ENCODE measurements at places on chromosomes 11 and 22.

DNA sequence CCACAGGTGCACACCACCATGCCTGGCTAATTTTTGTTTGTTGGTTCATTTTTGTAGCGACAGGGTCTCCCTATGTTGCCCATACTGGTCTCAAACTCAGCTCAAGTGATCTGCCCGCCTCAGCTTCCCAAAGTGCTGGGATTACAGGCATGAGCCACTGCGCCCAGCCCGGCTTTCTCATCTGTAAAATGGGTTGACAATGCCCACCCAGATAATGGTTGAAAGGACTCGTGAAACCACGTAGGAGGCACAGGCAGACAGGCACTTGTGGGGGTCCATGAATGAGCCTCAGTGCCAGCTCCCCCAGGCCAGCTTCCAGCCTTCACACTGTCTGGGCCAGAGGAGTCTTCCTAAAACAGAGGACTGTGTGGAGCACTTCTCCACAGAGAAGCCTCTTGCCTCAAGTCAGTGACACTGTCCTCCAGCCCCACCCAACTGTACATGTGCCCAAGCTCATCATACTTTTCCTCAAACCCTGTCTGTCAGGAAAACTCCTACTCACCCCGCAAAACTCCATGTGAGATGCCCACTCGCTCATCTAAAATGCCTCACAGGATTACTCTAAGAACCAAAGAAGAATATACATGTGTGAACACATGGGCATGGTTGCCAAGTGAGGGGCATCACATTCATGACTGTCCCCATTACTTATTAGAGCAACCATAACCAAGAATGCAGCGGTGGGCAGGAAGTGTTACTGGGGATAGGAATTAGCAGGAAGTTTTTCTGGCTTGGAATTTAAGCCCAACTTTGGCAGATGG lies 32.1 kb upstream of the WNT7B start:
- DNase-seq: no peak

DNA sequence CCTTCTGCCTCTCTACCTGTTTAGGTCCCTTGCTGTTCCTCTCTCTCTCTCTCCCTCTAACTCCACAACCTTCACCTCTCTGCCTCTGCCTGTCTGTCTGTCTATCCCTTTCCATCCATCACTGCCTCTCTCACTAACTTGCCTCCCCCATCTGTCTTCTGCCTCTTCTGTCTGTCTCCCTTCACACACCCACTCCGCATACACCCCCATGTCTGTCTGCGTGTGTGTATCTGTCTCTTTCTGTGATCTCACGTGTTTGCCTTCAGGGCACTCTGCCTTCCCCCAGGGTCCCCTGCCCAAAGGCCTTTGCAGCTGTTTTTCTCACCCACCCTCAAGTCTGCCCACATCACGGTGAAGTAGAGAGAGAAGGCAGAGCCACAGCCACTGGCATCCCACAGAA lies 7.9 kb downstream of the RTN4RL2 start:
- DNase-seq: no peak

DNA sequence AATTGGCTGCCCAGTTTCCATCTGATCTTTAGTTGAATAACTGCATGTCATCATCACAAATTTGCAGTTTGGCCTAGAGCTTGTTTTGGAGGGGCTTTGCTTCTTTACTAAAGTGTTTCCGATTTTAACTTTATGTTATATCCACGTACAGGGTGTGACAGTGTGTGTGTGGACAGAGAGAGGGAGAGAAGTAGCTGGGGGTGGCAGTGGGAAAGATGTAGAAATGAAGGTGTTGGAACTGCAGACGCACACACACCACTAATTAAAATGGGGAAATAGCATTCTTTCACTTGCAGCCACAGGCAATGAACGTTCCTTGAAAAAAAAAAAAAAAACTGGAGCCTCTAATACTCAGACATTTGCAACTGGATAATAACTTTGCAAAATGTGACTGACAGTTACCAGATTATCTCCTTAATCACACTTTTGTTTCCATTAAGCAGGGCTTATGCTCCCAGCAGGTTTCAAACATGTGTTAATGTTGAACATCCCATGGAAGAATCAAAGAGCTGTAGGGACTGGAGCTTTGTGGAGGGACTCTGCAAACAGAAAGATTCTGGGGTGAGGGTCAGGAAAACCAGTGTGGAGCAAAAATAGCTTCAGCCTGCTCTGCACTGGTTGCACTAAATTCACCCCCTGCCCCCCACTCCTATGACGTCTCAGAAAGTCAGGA lies 238.1 kb upstream of the TENM4 start:
- no peak for DNase-seq

DNA sequence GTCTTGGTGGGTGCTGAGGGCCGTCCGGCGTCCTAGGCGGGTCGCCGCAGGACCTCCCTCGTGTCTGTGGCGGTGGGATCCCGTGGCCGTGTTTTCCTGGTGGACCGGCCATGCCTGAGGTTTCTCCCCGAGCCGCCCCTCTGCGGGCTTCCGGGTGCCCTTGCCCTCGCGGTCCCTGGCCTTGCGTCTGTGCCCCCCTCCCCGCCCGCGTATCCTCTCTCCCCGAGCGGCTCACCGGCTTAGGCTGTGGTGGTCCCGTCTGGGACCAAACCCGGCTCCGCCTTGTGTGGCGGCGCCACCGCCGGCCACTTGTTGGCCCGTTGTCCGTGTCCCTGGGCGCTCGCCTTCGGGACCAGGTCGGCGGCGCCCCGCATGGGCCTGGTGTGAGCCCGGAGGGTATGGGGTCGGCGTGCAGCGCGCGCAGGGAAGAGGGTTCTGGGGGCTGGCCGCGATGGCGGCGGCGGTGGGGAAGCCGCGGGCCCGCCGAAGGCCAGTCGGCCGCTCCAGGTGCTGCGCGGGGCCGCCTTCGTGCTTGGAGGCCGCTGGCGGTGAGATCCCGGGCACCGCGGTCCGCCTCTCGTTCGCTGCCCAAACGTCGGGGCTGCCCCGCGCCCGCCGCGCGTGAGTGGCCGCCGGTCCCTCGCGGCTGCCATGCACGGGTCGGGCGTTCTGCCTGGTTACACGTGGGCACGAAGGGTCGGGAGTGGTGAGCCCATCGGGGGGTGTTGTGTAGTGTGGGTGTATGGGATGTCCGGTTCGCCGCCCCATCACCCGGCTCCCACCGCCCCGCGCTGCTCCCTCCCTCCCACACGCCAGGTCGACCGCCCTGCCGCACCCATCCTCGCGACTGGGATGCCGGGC lies 3899.1 kb upstream of the OR11H1 start:
- no peak for DNase-seq

GRCh38 chr11:46248289-46249102 lies 29.0 kb upstream of the CREB3L1 start:
- DNase-seq: no peak

- DNase-seq: no peak
These were observed 22.1 kb downstream of the GDPD5 start for GRCh38 chr11:75503531-75504099.
